Thoracic aorta endothelial cell (primary cell): ENCODE measurements at places on chromosomes 12 and 14. TPM values are rescaled to one million over a fixed set of nuclear protein-coding genes. Genes with fewer than 3 reads are reported as not detected.

The PTPN11 gene
- 153 and 161 TPM in 2 replicates for total RNA-seq

The TSHR gene
- total RNA-seq: not detected in 2 replicates

The PTPN21 gene
- 7.5 and 9.8 TPM in 2 replicates for total RNA-seq

The IFI27 gene
- 294 and 346 TPM in 2 replicates for total RNA-seq
